ENCODE measurements at places on chromosomes 11 and 22. TPM values are rescaled to one million over a fixed set of nuclear protein-coding genes. Genes with fewer than 3 reads are reported as not detected.

Gene TSGA10IP
- not detected for total RNA-seq

Gene C11orf91
- total RNA-seq, result 1.1 TPM

Gene SSTR3
- total RNA-seq, result not detected

Gene RAB3IL1
- total RNA-seq, result 2.4 TPM

Gene RTL10
- total RNA-seq, result 14.9 TPM

Gene SCGB1C1
- not detected for total RNA-seq

Gene CLCF1
- 16.1 TPM for total RNA-seq

Gene MRE11
- 19.0 TPM for total RNA-seq

Gene LYVE1
- total RNA-seq, result not detected

Gene ZNF214
- total RNA-seq, result 1.5 TPM

Gene RFPL2
- not detected for total RNA-seq

Gene NXPE4
- total RNA-seq, result not detected

Gene POU2AF1
- total RNA-seq, result not detected
